ENCODE measurements at places on chromosomes 16 and 17.
A peak's percentile ranks its signal among the peaks of the same experiment; 100 is the strongest.

DNA sequence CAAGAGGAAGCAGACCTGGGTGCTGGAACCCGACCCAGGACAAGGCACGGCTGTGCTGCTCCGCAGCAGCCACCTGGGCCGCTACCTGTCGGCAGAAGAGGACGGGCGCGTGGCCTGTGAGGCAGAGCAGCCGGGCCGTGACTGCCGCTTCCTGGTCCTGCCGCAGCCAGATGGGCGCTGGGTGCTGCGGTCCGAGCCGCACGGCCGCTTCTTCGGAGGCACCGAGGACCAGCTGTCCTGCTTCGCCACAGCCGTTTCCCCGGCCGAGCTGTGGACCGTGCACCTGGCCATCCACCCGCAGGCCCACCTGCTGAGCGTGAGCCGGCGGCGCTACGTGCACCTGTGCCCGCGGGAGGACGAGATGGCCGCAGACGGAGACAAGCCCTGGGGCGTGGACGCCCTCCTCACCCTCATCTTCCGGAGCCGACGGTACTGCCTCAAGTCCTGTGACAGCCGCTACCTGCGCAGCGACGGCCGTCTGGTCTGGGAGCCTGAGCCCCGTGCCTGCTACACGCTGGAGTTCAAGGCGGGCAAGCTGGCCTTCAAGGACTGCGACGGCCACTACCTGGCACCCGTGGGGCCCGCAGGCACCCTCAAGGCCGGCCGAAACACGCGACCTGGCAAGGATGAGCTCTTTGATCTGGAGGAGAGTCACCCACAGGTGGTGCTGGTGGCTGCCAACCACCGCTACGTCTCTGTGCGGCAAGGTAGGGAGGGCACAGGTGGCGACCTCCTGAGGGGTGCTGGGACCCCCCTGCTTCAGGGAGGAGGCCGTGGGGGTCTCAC lies 667 bp downstream of the FSCN2 start:
- no peak for DNase-seq

- peak; percentile 61 for DNase-seq
Measured at GRCh38 chr17:32783602-32784001, 93.3 kb downstream of the MYO1D start.

DNA sequence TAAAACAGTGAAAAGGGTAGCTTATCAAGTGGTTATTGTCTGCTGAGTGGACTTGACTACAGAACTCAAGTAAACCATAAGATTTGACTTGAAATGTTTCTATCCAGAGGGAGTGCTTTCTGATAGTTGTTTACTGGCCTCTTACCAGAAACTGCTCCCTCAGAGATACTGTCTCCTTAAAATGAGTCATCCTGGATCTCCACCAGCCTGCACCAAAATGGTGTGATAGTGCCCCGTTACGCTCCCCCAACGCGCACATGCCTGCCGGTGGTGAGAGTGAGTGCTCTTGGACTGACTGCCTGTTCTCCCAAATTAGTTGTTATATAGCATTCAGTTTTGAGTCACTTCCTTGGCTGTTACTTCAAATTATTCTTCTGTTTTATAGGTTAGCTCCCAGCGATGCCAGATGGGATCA lies 22.9 kb downstream of the PRCD start:
- DNase-seq: peak; percentile 80

DNA sequence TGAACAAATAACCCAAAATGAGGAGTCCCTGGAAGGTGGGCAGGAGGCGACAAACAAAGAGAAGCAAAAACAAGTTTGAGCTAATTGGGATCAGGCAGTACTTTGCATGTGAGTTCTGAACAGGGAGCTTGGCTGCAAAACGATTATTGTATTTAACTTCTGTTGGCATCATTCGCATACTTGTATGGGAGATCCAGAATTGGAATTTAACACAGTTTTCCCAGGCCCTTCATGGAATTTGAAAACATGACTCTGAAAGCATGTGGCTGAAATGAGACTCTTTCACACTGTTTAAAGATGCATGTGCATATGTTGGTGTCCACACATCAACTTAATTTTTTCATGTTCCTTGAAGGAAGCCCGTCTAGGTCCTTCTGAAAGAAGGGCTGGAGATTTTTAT lies 674.3 kb downstream of the WWOX start:
- no peak for DNase-seq

- peak; percentile 41 for DNase-seq
Measured at GRCh38 chr16:69443927-69444631, 19.7 kb downstream of the CYB5B start.

DNA sequence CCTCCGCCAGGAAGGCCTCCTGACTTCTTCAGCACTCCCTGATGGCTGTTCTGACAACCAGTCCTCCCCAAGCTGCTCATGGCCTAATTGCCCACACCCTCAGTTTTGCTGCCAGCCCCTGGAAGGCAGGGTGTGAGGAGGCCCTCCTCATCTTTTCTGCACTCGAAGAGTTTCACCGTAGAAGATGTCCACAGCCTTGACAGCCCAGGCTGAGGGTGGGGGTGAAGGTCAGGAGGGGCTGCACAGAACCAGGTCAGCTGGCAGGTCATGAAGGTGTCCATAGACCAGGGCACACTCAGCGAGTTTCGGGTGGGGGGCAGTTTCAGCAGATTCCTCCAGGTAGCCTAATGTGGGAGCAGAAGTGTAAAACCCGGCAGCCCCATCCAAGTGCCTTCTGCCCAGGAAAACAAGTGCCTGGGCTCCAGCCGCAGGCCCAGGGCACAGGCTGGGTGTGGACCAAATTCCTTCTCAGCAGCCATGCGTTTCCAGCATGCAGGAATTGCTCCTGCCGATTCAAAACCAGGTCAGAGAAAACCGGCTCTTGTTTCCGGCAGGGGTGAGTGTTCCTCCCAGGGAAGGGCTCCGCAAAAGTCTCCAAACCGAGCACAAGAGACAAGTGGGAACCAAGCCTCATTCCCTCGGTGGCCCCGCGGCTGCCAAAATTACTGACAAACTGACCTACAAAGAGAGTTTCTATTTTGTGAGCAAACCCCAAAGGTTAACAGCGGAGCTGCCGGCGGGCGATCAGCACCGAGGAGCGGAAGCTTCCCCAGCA lies 228.8 kb downstream of the C16orf78 start:
- no peak for DNase-seq

- peak; percentile 60 for DNase-seq
Measured at GRCh38 chr16:17467923-17468540, 2.7 kb downstream of the XYLT1 start.

DNA sequence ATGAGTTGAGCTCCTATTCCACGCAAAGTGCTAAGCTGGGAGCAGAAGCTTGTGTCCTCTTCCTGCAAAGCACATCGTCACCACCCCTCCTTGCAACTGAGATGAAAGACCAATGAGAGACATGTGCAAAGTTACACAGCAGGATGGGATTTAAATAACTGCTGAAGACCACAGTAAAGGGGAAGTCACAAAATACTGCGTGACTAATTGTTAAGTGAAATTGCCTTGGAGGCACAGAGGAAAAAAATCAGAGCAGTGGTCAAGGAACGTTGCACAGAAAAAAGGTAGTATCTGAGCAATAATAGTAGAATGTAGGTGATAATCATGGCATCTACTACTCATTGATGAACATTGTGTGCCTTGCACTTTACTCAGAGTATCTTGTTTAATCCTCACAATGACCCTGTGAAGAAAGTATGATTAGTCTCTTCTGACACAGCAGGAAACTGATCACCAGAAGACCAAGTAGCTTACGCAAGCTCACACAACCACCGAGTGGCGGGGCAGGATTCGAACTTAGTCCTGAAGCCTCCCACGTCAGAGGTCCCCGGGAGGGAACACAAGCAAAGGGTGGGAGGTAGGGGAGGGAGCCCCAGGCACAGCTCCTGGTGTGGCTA lies 15.4 kb upstream of the MYO18A start:
- DNase-seq: no peak

- no peak for DNase-seq
Measured at GRCh38 chr16:582614-583331, 7.1 kb upstream of the RAB40C start.

DNA sequence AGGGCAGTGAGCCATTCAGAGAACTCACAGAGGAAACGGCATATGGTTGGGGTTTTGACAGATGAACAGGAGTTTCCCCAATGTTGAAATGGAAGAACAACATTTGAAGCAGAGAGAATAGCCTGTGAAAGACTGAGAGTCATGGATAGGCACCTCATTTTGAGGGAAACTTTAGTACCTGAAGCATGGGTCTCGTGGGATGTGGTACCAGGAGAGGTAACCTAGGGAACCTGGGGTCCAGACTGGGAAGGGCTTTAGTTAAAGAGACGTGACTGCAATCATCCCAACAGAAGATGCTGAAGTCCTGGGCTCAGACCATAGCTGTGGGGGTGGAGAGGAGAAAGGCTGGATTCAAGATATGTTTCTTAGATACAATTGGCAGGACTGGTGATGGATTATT lies 137.8 kb upstream of the CCL2 start:
- DNase-seq: no peak

DNA sequence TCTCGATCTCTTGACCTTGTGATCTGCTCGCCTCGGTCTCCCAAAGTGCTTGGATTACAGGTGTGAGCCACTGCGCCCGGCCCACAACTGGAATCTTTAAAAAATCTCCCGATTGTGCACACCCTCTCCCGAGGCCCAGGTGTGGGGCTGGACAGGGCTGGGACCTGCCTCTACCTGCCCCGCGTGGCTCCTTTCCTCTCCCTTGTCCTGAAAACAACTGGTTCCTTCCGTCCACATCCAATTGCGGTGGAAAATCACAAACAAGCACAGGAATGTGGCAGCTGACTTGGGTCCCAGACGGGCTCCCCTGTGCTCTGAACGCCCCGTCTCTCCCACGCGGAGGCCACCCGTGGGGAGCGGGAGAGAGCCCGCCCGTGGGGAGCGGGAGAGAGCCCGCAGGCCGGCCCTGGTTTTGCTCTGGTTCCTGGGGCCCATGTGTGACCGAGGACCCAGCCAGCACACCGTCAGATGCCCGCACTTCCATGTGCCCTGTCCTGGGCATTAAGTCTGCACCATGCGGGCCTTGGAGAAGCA lies 3.0 kb upstream of the TMEM204 start:
- no peak for DNase-seq

DNA sequence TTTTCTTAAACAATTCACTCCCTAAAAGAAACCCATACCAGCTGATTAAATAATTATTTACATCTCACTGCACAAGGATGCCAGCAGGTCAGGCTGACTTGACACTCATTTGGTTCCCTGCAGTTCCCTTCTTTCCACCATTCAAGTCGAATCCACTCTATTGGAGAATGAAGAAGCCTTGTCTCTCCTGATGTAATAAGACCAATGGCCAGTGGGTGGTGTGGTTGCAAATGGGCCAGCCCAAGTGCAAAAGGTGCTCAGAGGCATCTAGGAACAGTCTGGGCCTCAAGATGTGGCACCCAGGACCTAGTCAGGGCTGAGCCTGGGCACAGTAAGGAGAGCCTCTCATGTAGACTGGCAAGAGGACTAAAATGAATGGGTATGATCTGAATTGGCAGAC lies 9.3 kb downstream of the C16orf78 start:
- no peak for DNase-seq

GRCh38 chr16:8874388-8874787 lies 5.6 kb upstream of the CARHSP1 start:
- no peak for DNase-seq

Data from myocyte (in vitro differentiated cells).